Fibroblast of lung (primary cell): ENCODE measurements at places on chromosomes 3 and 15. TPM values are rescaled to one million over a fixed set of nuclear protein-coding genes. Genes with fewer than 3 reads are reported as not detected.
A peak's percentile ranks its signal among the peaks of the same experiment; 100 is the strongest.

GRCh38 chr3:49799761-49800160 lies at the start of gene CDHR4:
Gene CDHR4 (minus strand): TSS chr3:49799873. CDS start chr3:49799812, 61 bp downstream.
- H3K27me3 ChIP-seq: no peaks in the 10 kb centered on the region
- H3K4me1 ChIP-seq: peaks cover 15% of the 10 kb centered on the region
- H3K36me3 ChIP-seq: no peaks in the 10 kb centered on the region
- H3K4me3 ChIP-seq: no peak within 1 kb of the TSS

- H3K36me3 ChIP-seq: no peaks in the 10 kb centered on the region
- no peaks in the 10 kb centered on the region for H3K4me1 ChIP-seq
- no peak for DNase-seq
- H3K27ac ChIP-seq: no peak overlapping the region
- H3K4me3 ChIP-seq: no peak overlapping the region
Measured at GRCh38 chr15:52715411-52715810, 36.2 kb upstream of the ATOSA start.

DNA sequence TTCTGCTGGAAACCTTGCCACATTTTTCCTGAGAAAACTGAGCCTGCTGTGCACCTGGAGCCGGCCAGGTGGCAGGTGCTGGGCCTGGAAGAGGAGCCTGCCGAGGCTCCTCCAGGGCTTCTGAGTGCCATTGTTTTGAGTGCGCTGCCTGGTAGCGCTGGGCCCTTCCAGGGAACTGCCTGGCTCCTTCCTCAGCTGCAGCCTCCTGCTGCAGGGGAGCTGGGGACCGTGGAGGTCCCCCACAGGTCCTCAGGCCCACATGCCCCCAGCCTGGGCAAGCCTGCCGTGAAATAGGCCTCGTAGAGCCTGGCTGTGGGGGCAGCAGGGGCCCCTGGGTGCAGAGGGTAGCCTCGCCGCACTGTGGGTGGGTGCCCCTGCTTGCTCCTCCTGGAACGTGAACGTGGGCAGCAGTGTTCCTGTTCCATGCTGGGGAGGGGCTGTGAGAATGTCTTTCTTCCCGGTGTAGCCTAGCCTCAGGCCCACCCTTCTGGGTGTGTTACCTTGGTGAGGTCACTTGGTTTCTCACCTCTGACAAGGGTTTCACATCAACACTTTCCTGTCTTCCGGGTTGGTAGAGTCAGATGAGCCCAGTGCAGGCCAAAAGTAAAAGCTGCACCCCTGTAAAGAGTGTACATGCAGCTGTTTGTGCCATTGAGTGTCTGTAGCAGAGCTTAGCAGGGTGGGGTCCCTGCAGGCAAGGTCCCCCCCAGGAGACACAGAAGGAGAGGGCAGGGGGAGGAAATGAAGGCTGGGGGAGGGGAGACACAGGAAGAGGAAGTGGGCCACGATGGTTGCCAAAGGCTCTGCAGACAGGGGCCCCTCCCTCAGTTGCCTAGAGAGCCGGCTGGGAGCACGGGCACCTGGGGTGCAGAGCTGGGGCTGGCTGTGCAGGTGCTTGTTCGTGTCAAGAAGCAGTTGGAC lies 34.5 kb downstream of the KLF13 start:
- DNase-seq: no peak
- no peaks in the 10 kb centered on the region for H3K4me1 ChIP-seq
- no peak overlapping the region for H3K4me3 ChIP-seq
- no peaks in the 10 kb centered on the region for H3K27me3 ChIP-seq
- H3K36me3 ChIP-seq: no peaks in the 10 kb centered on the region

The CLDN16 gene
- total RNA-seq: under 0.01 and 0.33 TPM in 2 replicates

DNA sequence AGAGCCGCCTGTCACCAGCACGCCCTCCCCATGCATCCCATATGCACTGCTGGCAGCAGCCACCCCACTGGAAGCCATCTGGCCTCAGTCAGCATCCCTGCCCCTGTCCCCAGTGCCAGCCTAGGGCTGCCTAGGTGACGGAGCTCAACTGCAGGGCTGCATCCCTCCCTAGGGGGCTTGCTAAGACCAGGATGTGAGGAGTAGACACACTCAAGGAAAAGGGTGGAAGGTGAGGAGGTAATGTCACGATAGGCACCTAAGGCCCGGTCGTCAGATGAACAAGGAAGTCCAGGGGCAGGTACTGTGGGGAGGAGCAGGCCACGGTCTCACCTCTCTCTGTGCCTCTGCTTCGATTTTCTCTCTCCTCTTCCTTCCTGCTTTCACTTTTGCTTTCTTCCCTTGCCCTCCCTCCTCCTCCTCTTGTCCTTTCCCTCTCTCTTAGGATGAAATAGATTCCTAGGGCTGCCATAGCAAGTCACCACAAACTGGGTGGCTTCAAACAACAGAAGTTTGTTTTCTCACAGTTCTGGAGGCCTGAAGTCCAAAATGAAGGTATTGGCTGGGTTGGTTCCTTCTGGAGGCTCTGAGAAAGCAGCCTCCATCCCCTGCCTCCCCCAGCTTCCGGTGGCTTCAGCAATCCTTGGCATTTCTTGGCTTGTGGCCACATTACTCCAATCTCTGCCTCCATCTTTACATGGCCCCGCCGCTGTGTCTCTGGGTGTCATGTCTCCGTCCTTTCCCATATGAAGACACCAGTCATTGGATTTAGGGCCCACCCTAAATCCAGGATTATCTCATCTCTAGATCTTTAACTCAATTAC lies 298.3 kb downstream of the SHQ1 start:
- no peak for DNase-seq
- no peaks in the 10 kb centered on the region for H3K36me3 ChIP-seq
- no peak overlapping the region for H3K4me3 ChIP-seq
- H3K27ac ChIP-seq: no peak overlapping the region
- H3K4me1 ChIP-seq: no peaks in the 10 kb centered on the region
- no peaks in the 10 kb centered on the region for H3K27me3 ChIP-seq

GRCh38 chr3:20190991-20191390 lies 5.0 kb upstream of the SGO1 start:
- H3K4me1 ChIP-seq: no peaks in the 10 kb centered on the region
- H3K4me3 ChIP-seq: no peak overlapping the region
- no peak overlapping the region for H3K27ac ChIP-seq
- no peaks in the 10 kb centered on the region for H3K36me3 ChIP-seq

DNA sequence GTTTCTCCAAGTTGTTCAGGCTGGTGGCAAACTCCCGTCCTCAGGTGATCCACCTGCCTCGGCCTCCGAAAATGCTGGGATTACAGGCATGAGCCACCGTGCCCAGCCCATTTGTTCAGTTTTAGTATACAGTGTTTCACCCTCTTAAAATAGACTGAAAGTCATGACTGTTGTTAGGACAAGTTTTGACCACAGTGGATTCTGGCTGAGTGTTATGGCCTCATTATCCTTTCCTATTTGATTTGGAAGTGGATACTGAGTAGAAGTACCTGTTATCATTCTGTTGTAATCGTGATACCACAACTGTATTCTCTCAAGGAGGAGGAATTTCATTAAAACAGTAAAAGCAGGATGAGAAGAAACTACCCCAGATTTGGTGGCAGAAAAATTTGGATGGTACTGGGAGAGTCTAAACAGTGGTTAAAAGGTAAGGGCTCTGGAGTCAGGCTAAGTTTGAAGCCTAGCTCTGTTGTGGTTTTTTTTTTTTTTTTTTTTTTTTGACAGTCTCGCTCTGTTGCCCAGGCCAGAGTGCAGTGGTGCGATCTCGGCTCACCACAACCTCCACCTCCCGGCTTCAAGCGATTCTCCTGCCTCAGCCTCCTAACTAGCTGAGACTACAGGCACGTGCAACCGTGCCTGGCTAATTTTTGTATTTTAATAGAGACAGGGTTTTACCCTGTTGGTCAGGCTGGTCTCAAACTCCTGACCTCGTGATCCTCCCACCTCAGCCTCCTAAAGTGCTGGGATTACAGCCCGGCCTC lies 2.6 kb downstream of the MAP2K1 start:
- H3K4me1 ChIP-seq: peaks cover 3% of the 10 kb centered on the region
- no peaks in the 10 kb centered on the region for H3K27me3 ChIP-seq
- DNase-seq: no peak
- H3K27ac ChIP-seq: no peak overlapping the region

The SPINT1 gene
- under 0.01 TPM in 2 replicates for total RNA-seq

The SRGAP3 gene
- total RNA-seq: 10.0 and 12.4 TPM in 2 replicates

DNA sequence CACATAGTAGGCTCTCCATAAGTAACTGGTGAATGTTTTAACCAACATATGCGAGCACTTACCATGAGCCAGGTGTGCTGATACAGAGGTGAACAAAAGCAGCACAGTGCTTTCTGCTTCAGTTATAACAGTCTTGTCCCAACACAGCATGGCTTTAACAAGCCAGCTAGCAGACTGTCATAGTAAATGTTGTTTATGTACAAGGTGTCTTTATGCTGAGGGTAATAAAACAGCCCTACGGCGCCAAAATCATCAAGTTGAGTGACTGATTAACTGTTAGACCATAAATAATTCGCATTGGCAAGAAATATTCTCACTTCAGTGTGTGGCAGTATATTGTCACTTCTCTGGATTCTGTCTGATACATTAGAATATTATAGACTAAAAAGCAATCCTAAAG lies 646.0 kb upstream of the CFAP20DC start:
- DNase-seq: no peak
- no peaks in the 10 kb centered on the region for H3K36me3 ChIP-seq
- H3K27ac ChIP-seq: no peak overlapping the region
- no peaks in the 10 kb centered on the region for H3K27me3 ChIP-seq
- H3K4me3 ChIP-seq: no peak overlapping the region
- no peaks in the 10 kb centered on the region for H3K4me1 ChIP-seq

DNA sequence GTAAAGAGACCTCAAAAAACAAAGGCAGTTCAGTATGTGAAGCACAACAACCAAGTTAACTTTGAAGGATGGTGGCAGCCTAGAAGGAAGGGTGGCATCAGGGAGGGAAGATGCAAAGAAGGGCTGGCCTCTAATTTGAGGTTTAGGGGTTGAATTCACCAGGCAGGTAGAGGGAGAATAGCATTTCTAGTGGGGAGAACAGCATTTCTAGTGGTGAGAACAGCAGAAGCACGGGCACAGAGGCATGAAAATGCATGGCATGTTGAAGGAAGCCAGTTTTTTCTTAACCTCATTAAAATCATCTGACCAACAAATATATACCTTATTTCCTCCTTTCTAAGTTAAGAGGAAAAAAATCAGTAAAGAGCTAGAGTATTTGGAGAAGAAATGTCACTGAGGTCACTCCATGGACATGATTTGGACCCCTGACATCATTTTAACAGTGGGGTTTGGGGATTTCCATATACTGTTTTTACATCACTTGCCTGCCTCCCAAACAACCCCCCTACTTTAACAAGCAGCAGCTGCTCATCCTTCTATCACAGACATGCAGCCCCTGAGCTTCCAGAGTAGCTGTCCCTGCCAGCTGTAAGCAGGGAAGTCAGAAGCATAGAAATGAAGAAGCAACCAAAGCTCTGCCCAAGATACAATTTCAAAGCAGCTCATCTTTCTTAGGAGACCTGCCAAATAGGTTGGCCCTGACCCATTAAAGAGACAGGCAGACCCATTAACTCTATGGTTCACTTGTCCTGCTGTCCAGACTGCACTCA lies 2.4 kb upstream of the POPDC2 start:
- H3K4me1 ChIP-seq: no peaks in the 10 kb centered on the region
- H3K4me3 ChIP-seq: no peak overlapping the region
- DNase-seq: peak; percentile 31
- H3K27ac ChIP-seq: no peak overlapping the region
- no peaks in the 10 kb centered on the region for H3K36me3 ChIP-seq

- no peak overlapping the region for H3K27ac ChIP-seq
- H3K4me3 ChIP-seq: no peak overlapping the region
Measured at GRCh38 chr3:35950021-35950420, 310.7 kb downstream of the ARPP21 start.

GRCh38 chr15:68817304-68818065 lies 3.2 kb downstream of the ANP32A start:
- H3K4me1 ChIP-seq: peaks cover 6% of the 10 kb centered on the region
- peak; percentile 67 for DNase-seq
- peak overlapping the region; percentile 87 for H3K4me3 ChIP-seq
- no peaks in the 10 kb centered on the region for H3K27me3 ChIP-seq

DNA sequence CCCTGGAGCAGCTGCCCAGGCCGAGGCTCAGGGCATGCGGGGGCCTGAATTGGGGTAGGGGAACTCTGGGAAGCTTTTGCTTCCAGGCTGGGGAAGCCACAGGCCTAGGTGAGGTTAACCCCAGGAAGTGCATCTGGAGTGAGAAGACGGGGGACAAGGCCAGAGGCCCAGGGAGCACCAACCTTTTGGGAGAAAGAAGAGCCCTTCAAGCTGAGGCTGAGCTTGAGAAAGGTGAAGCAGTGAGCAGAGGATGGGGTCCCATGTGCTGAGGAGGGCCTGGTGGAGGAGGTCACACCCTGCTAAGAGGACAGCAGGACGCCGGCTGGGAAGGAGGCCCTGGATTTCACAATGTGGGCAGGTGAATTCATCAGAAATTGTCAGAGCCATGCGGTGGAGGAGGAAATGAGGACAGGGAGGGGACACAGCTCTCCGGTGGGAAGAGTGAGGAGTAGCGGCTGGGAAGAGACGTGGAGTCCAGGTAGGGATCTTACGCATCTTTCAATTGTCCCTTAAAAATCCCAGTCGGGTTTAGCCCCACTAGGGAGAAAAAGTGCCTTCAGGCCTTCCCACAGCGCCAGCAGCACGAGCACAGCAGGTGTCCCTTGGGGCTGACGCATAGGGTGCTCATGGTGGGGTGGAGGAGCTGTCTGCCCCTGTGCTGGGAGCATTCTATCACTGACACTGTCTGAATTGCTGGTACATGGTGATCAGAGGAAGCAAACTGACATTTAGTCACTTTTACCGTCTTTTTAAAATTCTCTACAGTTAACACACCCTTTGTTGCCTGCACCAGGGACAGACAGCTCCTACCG lies 50.9 kb downstream of the HCN4 start:
- peaks cover 3% of the 10 kb centered on the region for H3K27me3 ChIP-seq
- no peak overlapping the region for H3K4me3 ChIP-seq
- no peak overlapping the region for H3K27ac ChIP-seq
- no peak for DNase-seq
- no peaks in the 10 kb centered on the region for H3K36me3 ChIP-seq
- no peaks in the 10 kb centered on the region for H3K4me1 ChIP-seq

DNA sequence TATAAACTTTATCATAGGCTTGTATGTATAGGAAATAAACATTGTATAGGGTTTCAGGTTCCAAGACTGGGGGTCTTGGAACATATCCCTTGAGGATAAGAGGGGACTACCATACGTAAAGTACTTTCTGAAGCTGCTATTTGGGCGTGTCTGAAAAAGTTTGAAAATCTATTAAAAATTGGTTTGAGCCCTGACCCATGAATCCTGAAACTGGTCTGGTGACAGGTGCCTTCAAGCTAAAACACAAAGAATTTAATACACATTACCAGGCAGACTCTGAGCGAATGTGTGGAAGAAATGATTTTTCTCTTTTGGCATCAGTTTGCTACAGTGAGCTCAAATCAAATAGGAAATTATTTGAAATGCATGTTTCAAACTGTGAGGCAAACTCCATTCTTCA lies 16.3 kb downstream of the TF start:
- H3K27me3 ChIP-seq: no peaks in the 10 kb centered on the region
- DNase-seq: no peak
- H3K4me1 ChIP-seq: no peaks in the 10 kb centered on the region
- H3K27ac ChIP-seq: no peak overlapping the region
- H3K4me3 ChIP-seq: no peak overlapping the region

The LARP6 gene
- 72.9 and 108 TPM in 2 replicates for total RNA-seq

- no peak overlapping the region for H3K4me3 ChIP-seq
- H3K27ac ChIP-seq: no peak overlapping the region
- no peaks in the 10 kb centered on the region for H3K27me3 ChIP-seq
- peak; percentile 3 for DNase-seq
Measured at GRCh38 chr15:98155356-98155755, 194.9 kb downstream of the ARRDC4 start.

The CEP19 gene
- total RNA-seq: 3.6 and 4.4 TPM in 2 replicates

The STX19 gene
- total RNA-seq: not detected in 2 replicates
